Neural crest cell (in vitro differentiated cells): ENCODE measurements at places on chromosomes 16 and 17. TPM values are rescaled to one million over a fixed set of nuclear protein-coding genes. Genes with fewer than 3 reads are reported as not detected.

- H3K27ac ChIP-seq = no peak overlapping the region
- H3K4me3 ChIP-seq = peak overlapping the region; percentile 91
- peaks cover 18% of the 10 kb centered on the region for H3K4me1 ChIP-seq
- no peaks in the 10 kb centered on the region for H3K36me3 ChIP-seq
- no peak for DNase-seq
Observed at GRCh38 chr16:12802661-12803060, 1.0 kb downstream of the CPPED1 start.

DNA sequence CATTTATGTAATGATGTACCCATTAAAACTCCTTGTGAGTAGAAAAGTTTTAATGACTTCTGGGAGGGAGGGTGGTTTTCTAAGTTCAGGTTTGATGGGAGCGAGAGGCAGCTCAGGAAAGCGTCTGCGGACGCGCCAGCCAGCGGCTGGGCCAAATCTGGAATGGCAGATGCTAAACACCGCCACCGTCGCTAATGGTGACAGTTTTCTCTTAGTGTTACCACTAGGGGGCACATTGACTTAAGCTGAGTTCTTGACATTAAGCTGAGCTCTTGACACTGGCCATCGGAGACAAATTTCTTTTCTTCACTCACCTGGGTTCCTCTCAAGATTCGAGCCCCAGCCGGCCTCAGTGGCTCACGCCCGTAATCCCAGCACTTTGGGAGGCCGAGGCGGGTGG lies 6.7 kb downstream of the TRPV1 start:
- H3K27ac ChIP-seq = no peak overlapping the region
- H3K27me3 ChIP-seq = no peaks in the 10 kb centered on the region

DNA sequence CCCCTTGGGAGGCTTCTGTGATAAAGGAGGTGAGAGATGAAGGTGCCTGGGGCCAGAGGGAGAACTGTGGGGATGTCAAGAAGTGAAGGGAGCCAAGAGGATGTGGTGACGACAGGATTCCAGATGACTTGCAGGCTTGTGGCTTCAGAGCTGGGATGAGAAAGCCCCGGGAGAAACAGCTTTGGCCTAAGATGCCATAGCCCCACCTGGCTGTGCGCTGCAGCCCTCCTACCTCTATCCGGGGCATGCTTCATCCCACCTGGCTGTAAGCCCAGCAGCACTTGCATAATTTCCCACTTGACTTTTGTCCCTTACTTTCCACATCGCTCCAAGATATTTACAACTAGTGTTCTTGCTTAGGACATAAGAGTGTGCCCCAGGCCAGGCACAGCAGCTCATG lies 29.3 kb downstream of the GINS3 start:
- DNase-seq = no peak
- no peak overlapping the region for H3K27ac ChIP-seq
- H3K27me3 ChIP-seq = no peaks in the 10 kb centered on the region

- peaks cover 34% of the 10 kb centered on the region for H3K27me3 ChIP-seq
- no peak for DNase-seq
- H3K27ac ChIP-seq = no peak overlapping the region
- H3K36me3 ChIP-seq = peaks cover 3% of the 10 kb centered on the region
- H3K4me3 ChIP-seq = peak overlapping the region; percentile 87
- peaks cover 40% of the 10 kb centered on the region for H3K4me1 ChIP-seq
Observed at GRCh38 chr16:58027161-58027915, 1.8 kb downstream of the MMP15 start.

DNA sequence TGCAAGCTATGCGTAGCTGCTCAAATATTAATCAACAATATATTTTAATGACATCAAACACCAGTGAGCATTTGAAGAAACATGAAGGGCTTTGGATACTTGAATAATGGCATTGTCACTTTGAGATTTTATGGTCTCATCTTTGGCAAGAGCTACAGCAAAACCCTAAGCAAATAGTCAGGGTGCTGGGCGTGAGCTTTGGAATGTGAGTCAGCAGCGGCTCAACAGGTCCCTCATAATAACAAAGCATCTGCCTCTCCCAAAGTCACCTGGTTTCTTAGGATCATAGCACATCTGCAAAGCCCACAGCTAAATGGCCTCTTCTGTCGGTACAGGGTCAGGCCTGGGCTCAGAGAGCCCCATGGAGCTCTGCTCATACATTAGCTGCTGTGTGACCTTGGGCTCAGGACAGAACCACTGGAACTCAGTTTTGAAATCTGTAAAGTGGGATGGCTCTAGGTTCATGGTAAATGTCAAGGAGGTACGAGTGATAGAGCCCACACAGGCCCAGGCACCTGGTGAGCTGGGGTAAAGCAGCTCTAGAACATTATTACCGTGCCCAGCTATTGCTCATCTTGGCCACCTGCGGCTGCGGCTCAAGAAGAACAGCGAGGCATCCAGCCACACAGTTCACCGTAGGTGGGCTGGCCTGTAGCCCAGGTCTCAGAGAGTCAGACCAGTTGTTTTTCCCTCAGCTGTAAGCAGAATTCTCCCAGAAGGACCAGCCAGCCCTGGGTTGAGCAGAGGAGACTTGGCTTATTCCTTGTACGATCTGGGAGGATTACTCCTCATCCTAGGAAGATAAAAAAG lies 544.5 kb upstream of the CDH11 start:
- no peak overlapping the region for H3K4me3 ChIP-seq
- no peaks in the 10 kb centered on the region for H3K36me3 ChIP-seq
- DNase-seq = no peak
- H3K27ac ChIP-seq = no peak overlapping the region

- DNase-seq = no peak
- peaks cover 9% of the 10 kb centered on the region for H3K4me1 ChIP-seq
- no peaks in the 10 kb centered on the region for H3K36me3 ChIP-seq
- H3K4me3 ChIP-seq = no peak overlapping the region
Observed at GRCh38 chr16:67407788-67408452, 8.4 kb downstream of the ZDHHC1 start.

- no peak for DNase-seq
- no peak overlapping the region for H3K27ac ChIP-seq
- peaks cover 4% of the 10 kb centered on the region for H3K4me1 ChIP-seq
- no peaks in the 10 kb centered on the region for H3K36me3 ChIP-seq
Observed at GRCh38 chr17:9531034-9531433, 44.6 kb downstream of the STX8 start.

GRCh38 chr16:10642964-10643363 lies 51.8 kb downstream of the TEKT5 start:
- no peak overlapping the region for H3K27ac ChIP-seq
- no peak overlapping the region for H3K4me3 ChIP-seq
- peaks cover 5% of the 10 kb centered on the region for H3K27me3 ChIP-seq

DNA sequence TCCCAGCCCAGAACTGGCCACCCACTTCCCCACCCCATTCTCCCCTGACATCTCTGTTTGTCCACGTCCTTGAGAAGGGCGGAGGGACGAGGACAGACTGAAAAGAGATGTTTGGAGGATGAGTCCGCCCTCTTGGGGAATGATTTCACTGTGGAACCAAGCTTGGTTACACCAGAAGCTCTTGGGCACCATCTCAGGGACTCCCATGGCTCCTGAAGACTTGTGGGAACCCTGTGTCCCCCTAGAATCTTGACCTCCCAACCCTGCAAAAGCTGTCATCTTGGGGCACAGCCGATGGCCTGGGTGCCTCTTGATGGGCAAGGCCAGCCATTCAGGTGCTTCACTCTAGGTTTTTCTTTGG lies 25.9 kb upstream of the LITAF start:
- no peak for DNase-seq
- H3K36me3 ChIP-seq = no peaks in the 10 kb centered on the region
- H3K27me3 ChIP-seq = no peaks in the 10 kb centered on the region
- H3K4me1 ChIP-seq = peaks cover 26% of the 10 kb centered on the region
- no peak overlapping the region for H3K27ac ChIP-seq

- peak within 1 kb of the TSS; percentile 100 for H3K4me3 ChIP-seq
- peak; percentile 99 for DNase-seq
Observed at GRCh38 chr16:15888072-15888976, at the start of gene CEP20. CEP20 (minus strand) TSS chr16:15888603; CDS start chr16:15888585, 18 bp downstream.

DNA sequence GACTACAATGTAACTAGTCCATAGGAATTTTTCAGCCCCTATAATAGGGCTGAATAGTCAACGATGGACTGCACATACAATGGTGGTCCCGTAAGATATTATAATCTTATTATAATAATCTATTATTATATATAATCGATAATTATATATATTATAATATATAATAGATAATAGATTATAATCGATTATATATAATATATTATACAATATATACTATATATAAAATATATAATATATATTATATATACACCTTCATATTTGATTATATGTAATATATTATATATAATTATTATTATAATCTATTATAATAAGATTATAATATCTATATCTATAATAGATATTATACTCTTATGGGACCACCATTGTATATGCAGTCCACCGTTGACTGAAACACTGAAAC lies 238.8 kb downstream of the XYLT1 start:
- no peak for DNase-seq
- no peaks in the 10 kb centered on the region for H3K4me1 ChIP-seq
- no peaks in the 10 kb centered on the region for H3K27me3 ChIP-seq
- peaks cover 3% of the 10 kb centered on the region for H3K36me3 ChIP-seq

GRCh38 chr16:1427473-1428461 lies 3.1 kb upstream of the PERCC1 start:
- H3K4me3 ChIP-seq = no peak overlapping the region
- no peak for DNase-seq
- H3K4me1 ChIP-seq = no peaks in the 10 kb centered on the region
- no peaks in the 10 kb centered on the region for H3K27me3 ChIP-seq

GRCh38 chr17:79461041-79461440 lies 149.8 kb downstream of the RBFOX3 start:
- H3K27me3 ChIP-seq = no peaks in the 10 kb centered on the region
- H3K27ac ChIP-seq = no peak overlapping the region
- H3K36me3 ChIP-seq = no peaks in the 10 kb centered on the region
- no peak overlapping the region for H3K4me3 ChIP-seq
- no peak for DNase-seq

DNA sequence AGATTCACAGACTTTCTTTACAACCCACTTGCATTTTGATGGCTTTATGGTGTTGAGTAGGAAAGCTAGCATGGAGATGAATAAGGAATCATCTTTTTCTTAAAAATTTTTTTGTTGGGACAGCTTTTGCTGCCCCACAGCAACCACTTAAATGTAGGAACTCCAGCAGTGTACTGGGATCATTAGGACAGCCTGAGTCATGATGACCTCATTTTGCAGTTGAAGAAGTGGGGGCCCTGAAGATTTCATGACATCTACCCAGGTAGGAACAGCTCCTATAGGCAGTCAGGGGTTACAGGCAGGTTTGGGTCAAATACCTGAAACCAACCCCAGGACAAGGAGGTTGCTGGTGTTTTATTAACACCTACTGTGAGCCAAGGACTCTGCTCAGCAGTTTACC lies 2.1 kb downstream of the METTL22 start:
- peaks cover 11% of the 10 kb centered on the region for H3K36me3 ChIP-seq
- no peak for DNase-seq
- H3K27ac ChIP-seq = no peak overlapping the region
- H3K4me3 ChIP-seq = peak overlapping the region; percentile 99
- peaks cover 15% of the 10 kb centered on the region for H3K4me1 ChIP-seq

GRCh38 chr17:67381929-67382257 lies 4.8 kb downstream of the PITPNC1 start:
- H3K36me3 ChIP-seq = peaks cover 14% of the 10 kb centered on the region
- no peaks in the 10 kb centered on the region for H3K27me3 ChIP-seq
- H3K4me3 ChIP-seq = peak overlapping the region; percentile 36
- H3K27ac ChIP-seq = no peak overlapping the region
- H3K4me1 ChIP-seq = peaks cover 9% of the 10 kb centered on the region
- no peak for DNase-seq

HAS3 gene
- total RNA-seq = 2.9 and 4.2 TPM in 2 replicates

TEKT3 gene
- total RNA-seq = 0.42 and 0.55 TPM in 2 replicates

LHX1 gene
- total RNA-seq = 0.43 and 1.1 TPM in 2 replicates

MMP15 gene
- 36.6 and 38.9 TPM in 2 replicates for total RNA-seq

SPATA32 gene
- 0.23 and 0.25 TPM in 2 replicates for total RNA-seq

CCL3 gene
- not detected in 2 replicates for total RNA-seq

CCNF gene
- total RNA-seq = 66.1 and 67.5 TPM in 2 replicates

STRADA gene
- total RNA-seq = 55.0 and 55.9 TPM in 2 replicates
